ENCODE measurements at places on chromosomes 1 and 21.

DNA sequence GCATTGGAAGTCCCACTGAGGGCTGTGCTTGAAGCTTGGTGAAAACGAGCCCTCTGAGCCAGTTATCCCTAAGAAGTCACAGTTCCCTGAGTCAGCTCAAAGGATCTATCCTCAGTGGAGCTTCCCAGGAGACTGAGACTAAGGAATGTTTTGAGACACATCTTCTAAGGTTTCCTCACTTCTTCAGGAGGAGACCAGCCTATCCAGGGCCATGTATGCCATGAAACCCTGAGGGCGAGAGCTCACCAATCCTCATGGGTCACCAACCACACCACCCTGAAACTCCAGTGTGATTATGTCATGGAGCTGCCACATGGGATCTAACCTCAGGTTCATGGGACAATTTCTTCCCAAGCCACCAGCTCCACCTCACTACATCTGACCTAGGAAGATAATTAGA lies 7.6 kb upstream of the TIE1 start:
- DNase-seq, result no peak

DNA sequence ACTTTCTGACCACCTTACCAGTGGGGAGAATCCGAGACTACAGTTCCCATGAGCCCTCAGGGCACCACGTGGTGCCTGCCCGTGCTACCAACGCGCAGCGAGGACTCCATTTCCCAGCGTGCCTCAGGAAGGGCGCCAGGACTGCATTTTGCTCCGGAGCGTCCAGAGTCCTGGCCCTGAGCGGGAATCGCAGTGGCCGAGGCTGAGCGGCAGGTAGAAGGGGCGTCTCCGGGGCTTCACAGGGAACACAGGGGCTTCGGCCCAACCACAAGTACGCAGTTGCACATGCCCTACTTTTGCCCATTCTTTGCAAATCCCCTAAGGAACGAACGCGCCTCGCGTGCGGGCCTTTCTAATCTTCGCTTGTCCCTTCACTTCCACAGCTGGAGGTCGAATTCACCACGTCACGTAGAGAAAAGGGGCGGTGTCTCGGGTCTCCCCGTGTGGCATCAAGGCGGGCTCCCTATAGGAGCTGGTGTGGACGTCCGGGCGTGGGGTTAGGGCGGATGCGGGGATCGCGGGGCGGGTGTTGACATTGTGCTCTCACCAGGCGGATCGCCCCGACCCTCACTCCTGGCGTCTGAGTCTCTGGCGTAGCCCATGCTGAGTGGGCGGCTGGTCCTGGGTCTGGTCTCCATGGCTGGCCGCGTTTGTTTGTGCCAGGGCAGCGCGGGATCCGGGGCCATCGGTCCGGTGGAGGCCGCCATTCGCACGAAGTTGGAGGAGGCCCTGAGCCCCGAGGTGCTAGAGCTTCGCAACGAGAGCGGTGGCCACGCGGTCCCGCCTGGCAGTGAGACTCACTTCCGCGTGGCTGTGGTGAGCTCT lies at the start of gene BOLA1:
Gene BOLA1 (plus strand): TSS at position 109 of the 825 bp plus-strand sequence. CDS start 492 bp downstream, at position 601.
- peak; percentile 80 for DNase-seq

DNA sequence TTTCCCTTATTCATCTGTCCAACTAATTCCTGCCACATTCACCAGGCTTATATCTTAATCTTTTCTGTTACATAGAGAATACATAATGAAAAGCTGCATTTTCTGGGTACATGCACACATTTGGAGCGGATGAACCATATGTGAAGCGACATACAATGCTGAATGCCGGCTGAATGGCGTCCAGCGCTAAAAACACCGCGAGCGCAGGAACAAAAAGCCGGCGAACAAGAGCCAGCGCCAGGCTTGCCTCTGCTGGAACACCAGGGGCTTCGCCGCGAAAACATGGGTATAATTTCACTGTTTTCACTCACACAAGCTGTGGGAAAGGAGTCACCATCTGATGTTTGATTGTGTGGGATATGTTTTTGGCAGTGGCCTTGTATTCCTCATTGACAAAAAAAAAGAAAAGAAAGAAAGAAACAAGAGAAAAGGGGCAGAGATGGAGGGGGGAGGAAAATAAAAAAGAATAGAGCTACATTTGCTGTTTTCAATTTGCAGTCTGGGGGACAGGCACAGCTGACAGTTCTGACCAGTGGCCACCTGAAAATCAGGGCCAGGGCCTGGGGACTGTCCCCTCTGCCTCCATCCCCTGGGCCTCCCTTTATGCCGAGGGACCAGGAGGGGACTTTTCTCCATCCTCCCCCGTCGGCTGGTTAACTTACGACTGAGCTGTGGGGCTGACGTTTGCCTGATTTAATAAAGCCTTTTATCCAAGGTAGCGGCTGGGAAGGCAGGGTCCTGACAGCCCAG lies 70.2 kb upstream of the OLIG2 start:
- DNase-seq, result no peak

DNA sequence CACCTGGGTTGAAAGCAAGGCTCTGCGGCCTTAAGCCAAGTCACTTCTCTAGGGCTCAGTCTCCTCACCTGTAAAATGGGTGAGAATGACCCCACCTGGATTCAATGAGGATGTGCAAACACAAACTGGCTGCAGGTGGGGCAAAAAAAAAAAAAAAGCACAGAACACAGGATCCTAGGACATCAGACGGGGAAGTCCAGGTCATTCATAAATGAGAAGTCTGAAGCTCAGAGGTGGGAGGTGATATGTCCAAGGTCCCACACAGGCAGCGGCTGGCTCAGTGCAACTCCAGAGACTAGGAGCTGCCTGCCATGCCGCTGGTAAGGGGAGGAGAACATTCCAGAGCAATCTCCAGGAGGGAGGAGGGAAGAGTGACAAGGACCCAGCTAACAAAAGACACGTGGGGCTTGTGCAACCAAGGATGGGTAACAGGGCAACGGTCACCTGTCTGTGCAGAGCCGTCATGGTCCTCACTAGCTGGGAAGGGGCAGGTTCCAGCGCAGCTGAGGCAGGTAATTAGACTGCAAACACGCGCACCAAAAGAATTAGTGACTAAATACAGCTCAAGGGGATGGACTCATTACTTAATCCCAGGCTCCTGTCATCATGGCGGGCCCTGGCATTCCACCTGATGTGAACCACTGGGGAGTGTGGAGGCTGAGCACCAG lies 19.5 kb downstream of the IFFO2 start:
- DNase-seq, result no peak

- DNase-seq, result no peak
Observed at GRCh38 chr21:39523399-39523798, 71.6 kb downstream of the SH3BGR start.

- peak; percentile 17 for DNase-seq
Observed at GRCh38 chr21:41369105-41369919, 7.5 kb downstream of the MX2 start.

GRCh38 chr1:18279351-18280074 lies 171.9 kb downstream of the IGSF21 start:
- no peak for DNase-seq

- peak; percentile 31 for DNase-seq
Observed at GRCh38 chr21:37800456-37801061, 115.7 kb downstream of the KCNJ6 start.
